A549 treated with ZK216348 at 1 μM for 4 hours (cell line): ENCODE measurements at places on chromosomes 6 and 20. TPM values are rescaled to one million over a fixed set of nuclear protein-coding genes. Genes with fewer than 3 reads are reported as not detected.

Gene COL9A1
- total RNA-seq, result 0.19 TPM in 1 of 5 replicates, not detected in the others

Gene SMLR1
- not detected in 5 replicates for total RNA-seq

Gene C6orf58
- 0.22 TPM in 1 of 5 replicates, not detected in the others for total RNA-seq

Gene NRSN2
- total RNA-seq, result 44.0 to 66.8 TPM (median 61.8 TPM) in 5 replicates

Gene TSBP1
- total RNA-seq, result not detected in 5 replicates

Gene APOBEC2
- total RNA-seq, result not detected in 5 replicates

Gene IMPG1
- total RNA-seq, result not detected in 5 replicates

Gene SLC44A4
- total RNA-seq, result 0.18 to 0.50 TPM (median 0.29 TPM) in 3 of 5 replicates, not detected in the others

Gene CRISP3
- total RNA-seq, result not detected in 5 replicates

Gene FAM209B
- 0.34 to 1.00 TPM (median 0.75 TPM) in 4 of 5 replicates, not detected in the other for total RNA-seq

Gene PPARD
- total RNA-seq, result 4.1 to 7.6 TPM (median 6.0 TPM) in 5 replicates

Gene ADGB
- not detected in 5 replicates for total RNA-seq

Gene DEFB132
- not detected in 5 replicates for total RNA-seq

Gene DYNLT2
- total RNA-seq, result 0.43 to 1.2 TPM (median 0.67 TPM) in 5 replicates

Gene RHAG
- 0.11 TPM in 1 of 5 replicates, not detected in the others for total RNA-seq

Gene LAMA4
- 0.71 to 1.4 TPM (median 1.2 TPM) in 5 replicates for total RNA-seq

Gene BFSP1
- 3.7 to 5.7 TPM (median 4.7 TPM) in 5 replicates for total RNA-seq

Gene SLC16A10
- total RNA-seq, result 0.08 to 0.51 TPM (median 0.34 TPM) in 5 replicates
